ENCODE measurements at places on chromosomes 1 and 21. TPM values are rescaled to one million over a fixed set of nuclear protein-coding genes. Genes with fewer than 3 reads are reported as not detected.

DNA sequence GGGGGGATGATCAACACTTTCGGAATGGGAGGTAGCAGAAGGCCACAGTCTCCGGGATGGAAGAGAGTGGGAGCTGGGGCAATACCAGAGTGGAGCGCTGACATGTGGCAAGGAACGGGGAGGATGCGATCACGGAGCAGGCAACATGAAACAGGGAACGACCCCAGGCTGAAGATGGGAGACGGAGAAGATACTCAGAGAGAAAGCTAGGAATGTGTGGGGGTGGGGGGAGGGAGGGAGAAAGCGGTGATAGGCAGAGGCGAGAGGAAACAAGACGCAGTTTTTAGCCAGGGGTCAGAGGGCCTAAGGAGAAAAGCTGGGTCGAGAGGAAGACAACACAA, 577 bp downstream of the RAB3GAP2 start:
- DNase-seq: no peak
- peaks cover 2% of the 10 kb centered on the region for H3K36me3 ChIP-seq
- peaks cover 18% of the 10 kb centered on the region for H3K4me1 ChIP-seq
- H3K27me3 ChIP-seq: peaks cover 2% of the 10 kb centered on the region
- peak overlapping the region; percentile 93 for H3K27ac ChIP-seq

DNA sequence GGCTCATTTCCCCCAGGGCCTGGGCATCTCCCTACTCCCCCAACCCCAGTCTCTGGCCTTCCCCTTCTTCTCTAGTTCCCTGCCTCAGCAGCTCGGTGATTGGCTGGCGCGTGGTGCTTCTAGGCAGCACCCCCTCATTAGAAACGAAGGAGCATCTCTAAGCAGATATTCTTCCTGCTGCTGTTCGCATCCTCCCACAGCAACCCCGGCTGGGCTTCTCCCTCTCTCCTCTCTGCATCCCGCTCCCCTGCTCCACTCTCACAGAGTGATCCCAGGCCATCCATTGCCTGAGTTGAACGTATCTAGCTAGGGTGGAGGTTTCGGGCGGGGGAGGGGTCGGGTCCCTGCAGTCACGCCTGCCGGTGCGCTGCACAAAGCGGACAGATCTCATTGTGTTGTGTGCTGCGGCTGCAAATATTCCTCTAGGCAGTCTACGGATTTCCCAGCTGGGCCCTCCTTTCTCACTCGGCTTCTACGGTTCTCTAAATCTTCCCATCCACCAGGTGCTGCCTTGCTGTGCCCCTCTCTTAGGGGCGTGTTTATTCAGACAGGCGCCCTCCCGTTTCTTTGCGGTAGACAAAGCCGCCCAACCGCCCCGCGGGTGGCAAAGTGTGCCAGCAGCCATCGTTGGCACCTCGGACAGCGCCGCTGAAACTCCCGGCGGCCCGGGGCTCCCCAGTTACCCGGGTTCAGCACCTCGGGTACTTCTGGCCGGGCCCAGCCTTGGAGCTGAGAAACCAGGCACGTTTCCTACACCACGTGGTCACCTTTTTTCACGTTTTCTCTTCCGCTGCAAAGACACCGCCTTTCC, 2.2 kb downstream of the CACNA1E start:
- DNase-seq: no peak
- H3K4me1 ChIP-seq: peaks cover 4% of the 10 kb centered on the region
- H3K4me3 ChIP-seq: no peak overlapping the region
- H3K27ac ChIP-seq: no peak overlapping the region
- H3K36me3 ChIP-seq: no peaks in the 10 kb centered on the region

- no peak overlapping the region for H3K27ac ChIP-seq
- H3K36me3 ChIP-seq: no peaks in the 10 kb centered on the region
- H3K4me1 ChIP-seq: no peaks in the 10 kb centered on the region
- no peaks in the 10 kb centered on the region for H3K27me3 ChIP-seq
- DNase-seq: no peak
- H3K4me3 ChIP-seq: no peak overlapping the region
Observed at GRCh38 chr1:217009376-217009775, 286.1 kb upstream of the ESRRG start.

The A3GALT2 gene
- not detected for total RNA-seq

GRCh38 chr1:186736971-186737685, 56.9 kb upstream of the PTGS2 start:
- no peaks in the 10 kb centered on the region for H3K4me1 ChIP-seq
- no peaks in the 10 kb centered on the region for H3K36me3 ChIP-seq
- H3K4me3 ChIP-seq: no peak overlapping the region
- no peaks in the 10 kb centered on the region for H3K27me3 ChIP-seq
- DNase-seq: no peak

- no peaks in the 10 kb centered on the region for H3K27me3 ChIP-seq
- no peak overlapping the region for H3K27ac ChIP-seq
- no peak overlapping the region for H3K4me3 ChIP-seq
- H3K36me3 ChIP-seq: no peaks in the 10 kb centered on the region
Observed at GRCh38 chr1:111735321-111735720, 3.9 kb downstream of the INKA2 start.

The CCDC181 gene
- total RNA-seq: 0.39 TPM

DNA sequence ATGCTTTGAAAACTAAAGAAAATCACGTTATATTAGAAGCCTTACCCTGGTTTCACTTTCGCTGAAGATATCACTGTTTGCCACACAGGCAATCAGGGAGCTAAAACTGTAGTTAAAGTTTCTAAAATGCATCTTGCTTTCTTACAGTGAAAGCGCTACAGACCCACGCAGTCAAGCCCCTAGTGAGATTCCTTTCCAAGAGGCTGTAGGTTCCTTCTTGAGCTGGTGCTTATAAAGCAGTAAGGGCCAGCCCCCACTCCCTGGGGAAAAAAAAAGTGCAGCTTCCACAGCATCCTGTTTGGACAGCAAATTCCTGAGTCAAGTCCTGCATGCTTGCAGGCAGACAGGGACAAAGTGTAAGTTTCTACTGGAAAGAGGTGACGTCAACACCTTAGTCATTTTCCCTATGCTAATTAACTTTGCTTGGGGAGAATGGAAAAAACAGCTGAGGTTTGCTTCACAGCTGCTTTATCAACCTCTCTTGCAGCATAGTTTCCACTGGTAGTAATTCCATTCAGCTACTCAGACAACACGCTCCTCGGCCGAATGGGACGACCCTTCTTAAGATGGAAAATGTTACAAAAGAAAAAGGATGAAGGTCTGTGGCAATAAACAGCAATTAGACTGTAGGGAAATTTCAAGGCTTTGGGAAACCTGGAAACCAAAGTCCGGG, 14.7 kb upstream of the KCNE1 start:
- H3K36me3 ChIP-seq: no peaks in the 10 kb centered on the region

The ZBTB8A gene
- 6.5 TPM for total RNA-seq

DNA sequence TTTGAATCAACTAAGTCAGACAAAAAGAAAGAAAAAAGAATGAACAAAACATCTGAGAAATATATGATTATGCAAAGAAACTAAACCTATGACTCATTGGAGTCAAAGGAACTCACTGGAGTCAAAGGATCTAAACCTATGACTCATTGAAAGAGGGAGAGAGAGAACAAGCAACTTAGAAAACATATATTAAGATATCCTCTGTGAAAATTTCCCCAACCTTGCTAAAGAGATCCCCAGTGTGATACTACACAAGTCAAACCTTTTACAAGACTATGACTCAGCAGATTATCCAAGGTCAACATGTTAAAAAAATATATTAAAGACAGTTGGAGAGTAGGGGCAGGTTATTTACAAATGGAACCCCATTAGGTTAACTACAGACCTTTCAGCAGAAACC, 1538.3 kb downstream of the NCAM2 start:
- no peaks in the 10 kb centered on the region for H3K27me3 ChIP-seq
- H3K27ac ChIP-seq: no peak overlapping the region
- no peak for DNase-seq
- no peak overlapping the region for H3K4me3 ChIP-seq

Data from Panc1 (cell line).